IPS-NIHi11 (cell line): ENCODE measurements at places on chromosomes 12 and 14.
A peak's percentile ranks its signal among the peaks of the same experiment; 100 is the strongest.

- no peak for DNase-seq
Measured at GRCh38 chr14:106491851-106492250, 965.5 kb downstream of the TMEM121 start.

GRCh38 chr12:111221062-111222026, 147.6 kb downstream of the PHETA1 start:
- DNase-seq: peak; percentile 37

DNA sequence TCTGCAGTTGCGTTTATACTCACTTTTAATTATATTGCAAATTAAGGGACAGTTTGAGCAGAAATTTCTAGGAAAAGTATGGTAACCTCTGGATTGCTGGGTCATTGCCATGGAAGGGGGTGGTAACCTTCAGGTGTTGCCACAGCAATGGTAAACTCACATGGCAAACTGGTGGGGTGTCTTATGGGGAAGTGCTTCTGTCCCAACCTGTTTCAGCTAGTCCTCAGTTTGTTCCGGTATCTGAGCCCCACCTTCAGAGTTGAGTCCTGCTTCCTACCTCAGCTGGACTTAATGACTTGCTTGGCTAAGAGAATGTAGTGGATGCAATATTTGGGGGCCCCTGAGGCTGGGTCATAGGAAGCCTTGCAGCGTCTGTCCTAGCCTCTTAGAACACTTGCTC, 7.3 kb upstream of the CLMN start:
- no peak for DNase-seq

GRCh38 chr14:60845523-60845922, 111.0 kb downstream of the MNAT1 start:
- DNase-seq: no peak

DNA sequence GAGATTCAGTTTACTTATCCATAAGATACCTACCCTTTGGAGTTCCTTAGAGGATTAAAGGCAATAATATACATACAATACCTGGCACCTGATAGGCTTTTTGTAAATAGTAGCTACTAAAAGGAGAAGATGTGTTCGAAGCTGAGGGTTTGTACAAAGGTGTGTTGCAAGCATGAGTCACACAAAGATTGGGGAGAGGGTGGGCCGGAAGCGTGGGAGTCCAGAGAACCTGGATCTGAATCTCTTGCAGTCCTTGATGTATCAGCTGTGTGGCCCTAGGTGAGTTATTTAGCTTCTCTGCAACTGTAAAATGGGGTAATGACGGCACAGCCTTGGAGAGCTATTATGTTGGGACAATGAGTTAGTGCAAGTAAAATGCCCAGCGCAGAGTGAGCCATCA, 61.6 kb upstream of the PSMC1 start:
- DNase-seq: no peak

DNA sequence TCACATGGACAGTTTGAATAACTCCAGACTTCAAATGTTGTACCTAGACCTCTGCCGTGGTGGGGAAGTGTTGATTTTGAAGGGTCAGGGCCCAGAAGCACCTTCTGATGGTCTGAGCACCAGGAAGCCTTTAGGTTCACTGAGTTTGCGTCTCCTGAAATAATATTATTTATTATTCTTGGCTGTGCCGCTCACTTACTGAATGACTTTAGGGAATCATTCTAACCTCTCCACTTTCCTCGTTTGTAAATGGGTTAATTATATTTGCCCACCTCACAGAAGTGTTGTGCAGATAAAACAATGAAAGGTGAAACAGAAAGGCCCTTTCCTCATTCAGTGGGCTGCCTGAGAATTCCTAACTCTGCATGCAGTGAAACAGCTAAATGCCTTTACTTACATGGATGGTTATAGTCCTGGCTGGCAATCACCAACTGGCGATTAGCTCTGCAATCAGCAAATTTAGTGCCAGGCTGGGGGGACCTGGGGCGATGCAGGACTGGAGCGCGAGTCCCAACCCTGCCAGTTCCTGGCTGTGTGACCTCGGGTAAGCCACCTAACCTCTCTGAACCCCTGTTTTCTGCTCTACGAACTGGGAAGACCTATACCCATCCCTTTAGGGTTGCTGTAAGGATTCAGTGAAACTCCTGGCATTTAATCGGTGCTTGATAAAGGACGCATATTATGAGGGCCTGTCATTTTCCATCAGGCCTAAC, 57.5 kb downstream of the MAP1LC3B2 start:
- no peak for DNase-seq

GRCh38 chr14:83153081-83153480, 1619.4 kb upstream of the SEL1L start:
- no peak for DNase-seq

DNA sequence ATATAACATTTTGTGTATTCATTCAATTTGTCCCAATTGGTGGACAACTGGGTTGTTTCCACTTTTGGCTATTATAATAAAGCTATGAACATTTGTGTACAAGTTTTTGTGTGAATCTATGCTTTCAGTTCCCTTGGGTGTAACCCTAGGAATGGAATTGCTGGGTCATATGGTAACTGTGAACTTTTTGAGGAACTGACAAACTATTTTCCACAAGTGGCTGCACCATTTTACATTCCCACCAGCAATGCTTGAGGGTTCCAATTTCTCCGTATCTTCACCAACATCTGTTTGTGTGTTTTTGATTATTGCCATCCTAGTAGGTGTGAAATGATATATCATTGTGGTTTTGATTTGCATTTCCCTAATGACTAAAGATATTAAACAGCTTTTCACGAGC, 13.0 kb downstream of the LPCAT3 start:
- no peak for DNase-seq
